T-helper 2 cell (primary cell): ENCODE measurements at places on chromosomes 4 and X.

DNA sequence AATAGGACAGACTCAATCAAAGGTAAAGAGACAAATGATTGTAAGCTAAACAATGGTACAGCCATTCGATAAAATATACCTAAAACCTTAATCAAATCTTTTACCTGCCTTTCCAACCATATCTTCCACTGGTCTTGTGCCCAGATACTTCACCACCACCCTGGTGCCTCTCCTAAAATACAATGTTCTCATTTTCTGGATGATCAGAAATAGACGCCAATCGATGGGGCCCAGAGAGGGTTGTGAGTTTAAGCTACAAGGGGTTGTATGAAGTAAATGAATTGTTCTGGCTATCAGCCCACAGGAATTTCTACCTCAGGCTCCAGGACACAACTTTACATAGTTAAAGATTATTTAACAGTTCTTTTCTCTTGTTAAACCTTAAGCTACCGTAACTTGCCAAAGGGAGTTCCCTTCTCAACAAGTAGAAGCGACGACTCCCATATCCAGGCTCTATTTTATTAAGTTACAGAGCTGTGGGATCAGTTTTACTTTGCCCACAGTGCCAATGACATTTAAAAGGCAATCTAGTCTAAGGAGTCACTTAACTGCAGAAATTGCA, 99.1 kb downstream of the CHRNA9 start:
- DNase-seq = no peak

- DNase-seq = no peak
Measured at GRCh38 chr4:142728233-142728632, 117.9 kb downstream of the INPP4B start.

DNA sequence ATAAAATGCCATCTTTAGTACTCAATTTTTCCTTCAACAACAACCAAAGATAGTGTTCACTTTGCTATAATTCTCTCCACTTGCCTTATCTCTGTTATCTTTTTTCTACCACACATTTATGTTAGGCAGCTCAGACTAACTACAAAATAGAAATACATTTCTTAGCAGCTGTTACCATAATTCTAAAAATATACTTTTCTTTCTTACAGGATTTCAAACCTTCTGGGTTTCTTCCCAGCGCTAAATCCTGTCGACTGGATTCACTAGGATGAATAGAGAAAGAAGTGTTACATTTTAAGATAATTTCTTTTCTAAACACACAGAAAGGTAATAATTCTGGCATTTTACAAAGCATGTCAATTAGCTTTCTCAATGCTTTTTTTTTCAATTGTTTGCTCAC, 105.5 kb upstream of the GK2 start:
- no peak for DNase-seq

DNA sequence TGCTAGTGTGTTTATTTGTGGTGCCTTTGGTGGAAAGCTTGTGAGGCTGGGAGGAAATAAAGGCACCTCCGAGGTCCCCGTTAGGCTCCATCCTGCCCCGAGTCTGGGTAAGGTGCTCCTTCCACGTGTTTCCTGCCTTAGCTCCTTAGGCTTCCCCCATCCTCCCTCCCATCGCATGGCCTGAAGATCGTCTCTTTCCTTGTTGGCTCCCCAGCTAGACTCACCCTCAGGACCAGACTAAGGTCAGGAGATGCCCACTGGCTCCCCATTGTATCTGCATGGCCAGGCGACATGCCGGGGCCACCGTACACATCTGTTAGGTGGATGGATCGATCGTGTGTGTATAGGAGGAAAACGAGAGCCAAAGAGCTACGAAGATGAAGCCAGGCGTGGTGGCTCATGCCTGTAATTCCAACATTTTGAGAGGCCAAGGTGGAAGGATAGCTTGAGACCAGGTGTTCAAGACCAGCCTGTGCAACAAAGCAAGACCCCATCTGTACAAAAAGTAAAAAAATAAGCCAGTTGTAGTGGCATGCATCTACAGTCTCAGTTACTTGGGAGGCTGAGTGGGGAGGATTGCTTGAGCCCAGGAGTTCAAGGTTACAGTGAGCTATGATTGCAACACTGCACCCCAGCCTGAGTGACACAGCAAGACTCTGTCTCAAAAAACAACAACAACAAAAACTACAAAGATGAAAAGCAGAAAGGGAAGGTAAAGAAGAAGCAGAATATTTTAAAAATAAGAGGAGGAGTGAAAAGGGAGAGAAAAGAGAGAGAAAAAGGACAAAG, 53.7 kb downstream of the SEPSECS start:
- DNase-seq = no peak
